ENCODE measurements at places on chromosomes 1 and 21.
A peak's percentile ranks its signal among the peaks of the same experiment; 100 is the strongest.

GRCh38 chr1:206960676-206961386, 9.4 kb downstream of the FCAMR start:
- no peak for DNase-seq

GRCh38 chr21:43300496-43301408, 126.2 kb downstream of the SIK1 start:
- no peak for DNase-seq

GRCh38 chr1:211610779-211611556, 32.0 kb upstream of the SLC30A1 start:
- peak; percentile 78 for DNase-seq

- DNase-seq: no peak
These were observed 10.1 kb downstream of the GLIS1 start for GRCh38 chr1:53728702-53729455.

DNA sequence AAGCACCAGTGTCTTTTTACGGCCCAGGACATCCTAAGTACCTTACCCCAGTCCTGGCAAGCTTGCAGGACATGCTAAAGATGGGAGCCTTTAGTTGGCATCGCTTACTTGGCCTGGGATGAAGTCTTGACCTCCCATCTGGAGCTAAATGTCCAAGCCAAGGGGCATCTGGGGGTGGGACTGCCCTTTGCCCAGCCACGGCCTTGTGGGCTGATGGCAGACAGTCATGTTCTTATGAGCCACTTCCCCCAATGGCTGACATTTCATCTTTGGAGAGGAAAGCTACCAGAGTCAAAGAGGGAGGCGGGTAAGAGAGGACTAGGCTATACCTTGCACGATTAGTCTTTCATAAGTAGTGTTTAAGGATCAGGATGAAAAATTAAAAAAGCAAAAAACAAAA, 32.2 kb downstream of the OPTC start:
- DNase-seq: peak; percentile 37

GRCh38 chr1:101898137-101898536, 98.6 kb downstream of the OLFM3 start:
- DNase-seq: no peak

DNA sequence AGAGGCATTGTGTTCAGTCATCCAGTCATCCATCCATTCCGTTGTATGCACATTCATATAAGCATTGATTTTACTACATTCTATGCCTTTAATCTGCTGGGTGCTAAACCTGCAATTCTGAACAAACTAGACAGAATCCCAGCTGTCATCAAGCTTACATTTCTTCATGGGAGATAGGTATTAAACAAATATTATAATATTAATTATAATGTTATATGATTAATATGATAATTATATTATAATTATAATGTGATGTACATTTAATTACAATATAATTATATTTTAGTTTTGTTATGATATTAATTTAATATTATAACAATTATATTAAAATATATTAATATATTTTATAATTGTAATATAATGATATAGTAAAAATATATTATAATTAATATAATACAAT, 112.4 kb downstream of the BRINP3 start:
- no peak for DNase-seq

GRCh38 chr1:167935216-167936067, 1.0 kb upstream of the DCAF6 start:
- DNase-seq: peak; percentile 45

- DNase-seq: no peak
These were observed 182.2 kb downstream of the AMY1C start for GRCh38 chr1:103931891-103932290.

DNA sequence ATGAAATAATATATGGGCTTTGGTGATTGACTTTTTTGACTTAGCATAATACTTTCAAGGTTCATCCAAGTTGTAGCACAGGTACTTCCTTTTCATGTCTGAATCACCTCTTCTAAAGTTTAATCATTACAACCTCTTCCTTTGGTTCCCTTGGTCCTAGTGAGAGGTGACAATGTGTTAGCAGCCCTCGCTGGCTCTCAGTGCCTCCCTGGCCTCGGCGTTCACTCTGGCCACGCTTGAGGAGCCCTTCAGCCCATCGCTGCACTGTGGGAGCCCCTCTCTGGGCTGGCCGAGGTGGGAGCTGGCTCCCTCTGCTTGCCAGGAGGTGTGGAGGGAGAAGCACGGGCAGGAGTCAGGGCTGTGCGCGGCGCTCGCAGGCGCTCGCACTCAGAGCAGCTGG, 13.0 kb upstream of the RCAN3 start:
- DNase-seq: no peak

DNA sequence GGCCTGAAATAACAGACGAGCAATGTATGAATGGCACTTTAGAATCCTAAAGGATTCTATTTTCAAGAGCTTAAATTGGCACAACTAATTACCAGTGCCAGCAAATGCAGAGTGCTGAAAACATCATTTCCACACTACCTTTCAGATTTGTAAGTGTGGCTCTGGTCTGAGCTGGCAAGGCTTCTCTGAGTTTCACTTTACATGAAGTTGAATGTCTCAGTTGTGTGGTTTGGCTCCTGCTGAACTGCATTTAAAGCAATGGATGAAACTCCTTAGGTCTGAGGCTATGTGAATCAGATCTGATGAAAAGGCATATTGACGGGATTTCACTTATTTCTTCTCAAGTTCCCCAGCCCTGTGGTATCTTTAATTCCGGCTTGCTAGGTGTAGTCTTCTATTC, 114.8 kb upstream of the PTGFR start:
- DNase-seq: no peak

DNA sequence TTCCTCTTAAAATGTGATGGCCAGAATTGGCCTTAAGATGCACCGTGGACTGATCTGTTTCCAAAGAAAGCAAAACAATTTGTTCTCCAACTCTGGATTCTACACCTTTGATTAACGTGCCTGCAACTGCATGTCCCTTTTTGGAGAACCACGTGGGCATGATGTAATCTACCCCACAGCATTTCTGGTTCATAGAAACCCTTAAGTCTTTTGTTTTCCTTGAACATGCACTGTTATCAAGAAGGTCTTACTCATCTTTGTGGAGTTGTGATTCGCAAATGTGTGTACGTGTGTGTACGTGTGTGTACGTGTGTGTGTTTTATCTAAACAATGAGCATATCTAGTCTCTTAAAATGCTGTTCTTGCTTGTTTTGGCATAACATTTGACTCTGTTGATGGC, 57.8 kb downstream of the LPAR3 start:
- no peak for DNase-seq

DNA sequence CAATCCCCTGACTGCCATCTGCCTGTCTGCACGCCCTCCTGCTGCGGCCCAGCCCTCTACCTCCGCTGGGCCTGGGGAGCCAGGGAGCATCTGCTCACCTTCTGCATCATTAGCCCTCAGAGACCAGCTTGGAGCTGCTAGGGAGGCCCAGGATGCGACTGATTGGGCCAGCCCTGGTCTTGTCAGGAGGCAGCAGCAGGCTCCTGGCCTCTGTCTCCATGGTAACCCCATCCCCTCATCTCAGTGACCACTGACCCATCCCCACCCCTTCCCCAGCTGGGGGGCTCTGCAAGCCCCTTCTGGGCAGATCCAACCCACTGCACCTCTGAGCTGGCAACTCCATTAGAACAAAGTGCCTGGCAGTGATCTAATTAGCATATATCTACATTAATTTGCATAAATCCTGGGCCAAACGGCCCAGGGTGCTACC, 37.7 kb downstream of the NKAIN1 start:
- DNase-seq: no peak

DNA sequence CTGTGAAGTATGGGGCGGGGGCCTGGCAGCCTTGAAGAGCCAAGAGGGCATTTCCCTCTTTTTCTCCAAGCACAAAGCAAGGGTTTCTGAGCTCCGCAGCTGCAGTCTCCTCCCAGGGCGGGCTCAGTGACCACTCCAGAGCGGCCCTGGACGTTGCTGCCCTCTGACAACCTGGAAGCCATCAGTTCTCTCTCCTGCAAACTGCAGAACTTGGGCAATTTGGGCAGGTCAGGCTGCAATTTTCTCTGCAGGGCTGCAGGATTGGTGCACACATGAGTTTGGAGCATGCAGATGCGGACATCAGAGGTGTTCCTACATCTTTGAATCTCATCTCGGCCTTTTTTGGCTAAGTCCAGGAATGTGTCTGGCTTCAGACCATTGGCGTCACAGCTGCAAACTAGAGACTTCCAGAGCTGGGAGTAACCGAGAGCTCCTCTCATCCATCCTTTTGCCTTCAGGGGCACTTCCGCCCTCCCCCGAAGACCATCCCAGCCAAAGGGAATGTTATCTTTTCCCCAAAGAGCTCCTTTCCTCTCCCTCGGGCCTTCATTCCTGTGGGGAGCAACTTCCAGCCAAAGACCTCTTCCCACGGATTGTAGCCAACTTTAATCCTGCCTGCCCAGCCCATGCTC, 139.6 kb upstream of the WNT4 start:
- DNase-seq: no peak

DNA sequence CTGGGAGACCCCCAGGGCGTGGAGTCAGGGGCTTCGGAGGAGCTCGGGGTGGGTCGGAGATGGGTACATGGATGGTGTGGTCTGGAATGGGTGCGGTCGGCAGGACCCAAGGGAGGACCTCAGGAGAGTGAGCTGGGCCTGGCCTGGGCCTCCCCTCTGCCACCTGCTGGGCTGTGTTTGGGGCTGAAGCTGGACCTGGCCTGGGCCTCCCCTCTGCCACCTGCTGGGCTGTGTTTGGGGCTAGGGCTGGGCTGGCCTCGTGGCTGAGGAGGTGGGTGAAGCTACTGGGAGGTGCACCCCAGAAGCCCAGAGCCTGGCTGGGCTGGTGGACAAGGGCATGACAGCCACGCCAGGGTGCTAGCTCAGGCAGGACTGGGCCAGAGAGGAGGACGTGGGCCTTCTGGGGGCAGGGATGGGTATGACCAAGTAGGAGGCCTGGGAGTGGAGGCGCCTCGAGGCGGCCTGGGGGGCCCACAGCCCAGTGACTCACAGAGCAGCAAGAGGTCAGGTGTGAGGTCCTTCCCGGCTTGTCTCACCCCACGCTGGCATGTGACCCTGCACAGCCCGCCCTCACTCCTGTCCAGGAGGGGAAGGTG, 14.5 kb downstream of the SAMD11 start:
- peak; percentile 22 for DNase-seq

- no peak for DNase-seq
These were observed 54.7 kb downstream of the NDUFS5 start for GRCh38 chr1:39080831-39081270.

- DNase-seq: peak; percentile 45
These were observed 17.7 kb upstream of the PTPRC start for GRCh38 chr1:198620951-198621824.

GRCh38 chr1:189605226-189605625, 872.4 kb downstream of the BRINP3 start:
- DNase-seq: no peak
